Activated naive CD4-positive, alpha-beta T cell treated with anti-CD3 and anti-CD28 coated beads for 36 hours (primary cell): ENCODE measurements at places on chromosomes 5 and 9.

DNA sequence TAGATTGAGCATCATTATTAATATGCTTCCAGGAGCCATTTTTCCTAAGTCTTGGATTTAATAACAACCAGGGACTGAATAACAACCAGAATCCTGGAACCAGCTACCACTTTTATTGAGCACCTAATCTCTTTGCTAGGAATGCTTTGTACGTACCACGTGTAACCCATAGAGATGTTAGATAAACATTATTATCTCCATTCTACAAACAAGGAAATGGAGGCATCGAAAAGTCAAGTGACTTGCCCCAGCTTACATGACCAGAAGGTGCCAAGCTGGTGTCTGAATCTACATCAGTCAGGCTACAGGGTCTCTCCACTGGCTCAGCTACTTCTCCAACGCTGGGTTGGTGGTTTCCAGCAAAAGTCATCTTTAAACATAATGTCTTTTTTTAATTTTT is 256.1 kb upstream of the ANKRD55 start:
- H3K27me3 ChIP-seq: no peaks in the 10 kb centered on the region
- no peak for DNase-seq
- no peak overlapping the region for H3K4me3 ChIP-seq
- no peak overlapping the region for H3K27ac ChIP-seq
- peaks cover 22% of the 10 kb centered on the region for H3K4me1 ChIP-seq

- no peak for DNase-seq
- no peak overlapping the region for H3K27ac ChIP-seq
- no peak overlapping the region for H3K4me3 ChIP-seq
Measured at GRCh38 chr5:96968074-96968473, 32.2 kb downstream of the LNPEP start.

GRCh38 chr5:160800375-160801275 is 51.4 kb downstream of the ATP10B start:
- peaks cover 5% of the 10 kb centered on the region for H3K27me3 ChIP-seq
- H3K4me1 ChIP-seq: no peaks in the 10 kb centered on the region
- H3K4me3 ChIP-seq: no peak overlapping the region
- H3K36me3 ChIP-seq: no peaks in the 10 kb centered on the region
- H3K27ac ChIP-seq: no peak overlapping the region

- no peaks in the 10 kb centered on the region for H3K27me3 ChIP-seq
- H3K4me3 ChIP-seq: no peak overlapping the region
- H3K27ac ChIP-seq: no peak overlapping the region
- H3K36me3 ChIP-seq: no peaks in the 10 kb centered on the region
- H3K4me1 ChIP-seq: no peaks in the 10 kb centered on the region
Measured at GRCh38 chr5:424301-425110, 18.5 kb upstream of the EXOC3 start.

DNA sequence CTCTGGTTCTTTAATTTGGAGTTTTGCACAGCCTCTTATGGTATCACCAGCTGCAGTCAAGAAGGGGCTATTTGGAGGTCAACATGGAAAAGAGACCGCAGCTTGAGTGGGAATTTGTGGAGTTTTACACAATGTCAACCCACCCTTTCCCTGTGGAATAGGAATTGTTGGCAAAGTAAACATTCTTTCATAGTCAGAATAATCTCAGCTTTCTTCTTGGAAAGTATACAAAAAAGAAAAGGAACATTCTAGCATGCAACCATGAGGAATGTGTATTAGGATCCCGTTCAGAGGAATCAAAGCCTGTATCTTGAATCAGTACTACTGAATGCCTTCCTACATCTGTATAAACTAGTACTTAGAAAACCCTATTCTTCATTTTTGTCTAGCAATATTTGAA is 107.6 kb downstream of the LURAP1L start:
- H3K4me3 ChIP-seq: no peak overlapping the region
- no peaks in the 10 kb centered on the region for H3K4me1 ChIP-seq
- H3K27me3 ChIP-seq: no peaks in the 10 kb centered on the region
- no peak overlapping the region for H3K27ac ChIP-seq
- DNase-seq: no peak

GRCh38 chr9:89177944-89178829 is at the start of gene SHC3:
TSS of gene SHC3 (minus strand) at chr9:89178818. CDS start at chr9:89178460, 358 bp downstream.
- H3K36me3 ChIP-seq: no peaks in the 10 kb centered on the region
- DNase-seq: peak; percentile 21
- peaks cover 23% of the 10 kb centered on the region for H3K4me1 ChIP-seq

- H3K4me1 ChIP-seq: no peaks in the 10 kb centered on the region
- peak; percentile 88 for DNase-seq
- H3K36me3 ChIP-seq: no peaks in the 10 kb centered on the region
- H3K4me3 ChIP-seq: no peak overlapping the region
Measured at GRCh38 chr5:151651997-151652645, 34.6 kb downstream of the SPARC start.

DNA sequence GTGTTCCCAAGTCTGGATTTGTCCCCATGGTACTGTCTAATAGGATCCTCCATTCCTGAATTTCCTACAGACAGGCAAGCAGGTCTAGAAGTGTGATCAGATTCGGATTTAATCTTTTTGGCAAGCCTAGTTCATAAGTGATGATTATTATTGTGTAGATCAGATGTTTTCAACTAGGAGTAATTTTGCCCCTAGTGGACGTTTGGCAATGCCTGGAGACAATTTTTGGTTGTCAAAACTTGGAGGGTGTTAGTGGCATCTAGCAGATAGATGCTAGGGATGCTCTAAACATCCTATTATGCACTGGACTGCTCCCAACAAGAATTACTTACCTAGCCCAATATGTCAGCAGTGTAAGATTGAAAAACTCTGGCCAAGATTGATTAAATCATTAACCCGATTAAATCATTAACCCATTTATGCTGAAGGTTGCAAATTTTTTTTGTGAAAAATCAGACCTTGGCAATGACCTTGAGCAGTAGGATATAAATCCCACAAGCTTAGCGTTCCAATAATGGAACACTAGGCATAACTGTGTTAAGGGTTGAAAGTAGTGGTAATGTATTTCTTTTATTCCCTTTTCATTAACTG is 28.2 kb downstream of the TCERG1 start:
- no peaks in the 10 kb centered on the region for H3K27me3 ChIP-seq
- no peak overlapping the region for H3K27ac ChIP-seq
- no peak overlapping the region for H3K4me3 ChIP-seq
- H3K4me1 ChIP-seq: no peaks in the 10 kb centered on the region

DNA sequence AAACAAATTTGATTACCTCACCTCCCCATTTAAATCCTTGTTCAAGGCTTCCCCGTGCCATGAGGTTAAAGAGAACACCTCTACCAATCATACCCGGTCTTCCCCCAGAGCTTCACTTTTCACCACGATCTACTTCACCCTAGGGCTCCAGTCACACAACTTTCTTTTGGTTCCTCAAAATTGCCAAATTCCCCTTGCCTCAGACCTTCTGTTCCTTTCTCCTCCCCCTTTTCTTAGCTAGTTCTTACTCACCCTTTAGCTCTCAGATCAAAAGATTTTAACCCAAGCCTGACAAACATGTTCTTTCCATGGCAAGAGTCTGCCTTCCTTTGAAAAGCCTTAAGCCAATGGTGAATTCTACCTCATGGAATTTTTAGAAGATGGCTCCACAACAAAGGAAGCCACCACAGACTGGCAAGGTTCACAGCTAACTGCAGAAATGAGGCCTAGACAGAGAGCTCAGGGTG is 56.7 kb downstream of the MAPKAP1 start:
- peak; percentile 60 for DNase-seq
- no peaks in the 10 kb centered on the region for H3K27me3 ChIP-seq
- H3K4me3 ChIP-seq: peak overlapping the region; percentile 14
- H3K27ac ChIP-seq: peak overlapping the region; percentile 51

DNA sequence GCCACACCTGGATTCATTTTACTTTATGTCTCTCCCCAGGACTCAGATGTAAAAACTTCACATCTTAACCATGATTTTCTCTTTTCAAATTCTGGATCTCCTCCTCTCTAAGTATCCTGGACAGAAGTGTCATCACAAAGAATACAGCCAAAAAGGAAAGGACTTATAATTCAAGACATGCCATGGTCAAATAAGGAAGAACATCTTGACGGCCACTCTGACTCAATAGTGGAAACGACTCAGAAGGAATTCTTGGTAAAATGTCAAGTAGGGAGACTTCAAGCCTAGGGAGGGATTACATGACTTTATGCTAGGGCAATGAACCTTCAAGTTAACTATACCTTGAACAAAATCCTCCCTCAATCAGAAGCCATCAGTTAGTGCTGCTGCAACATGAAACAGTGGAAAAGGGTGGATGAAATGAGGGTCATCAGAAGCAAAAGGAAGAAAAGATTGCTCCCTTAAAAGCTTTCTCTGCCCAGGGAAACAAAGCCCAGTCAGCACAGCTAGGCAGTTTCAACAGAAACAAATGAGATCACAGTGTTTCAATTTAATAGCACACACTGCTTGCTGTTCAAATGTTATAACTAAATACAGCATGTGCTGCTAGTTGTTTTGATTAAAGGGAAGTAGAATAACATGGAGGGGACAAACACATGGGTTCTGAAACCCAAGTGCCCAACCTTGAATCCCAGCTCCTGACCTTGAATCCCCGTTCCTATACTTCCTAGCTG is 101.4 kb downstream of the LPAR1 start:
- no peaks in the 10 kb centered on the region for H3K36me3 ChIP-seq
- no peak for DNase-seq
- H3K4me3 ChIP-seq: no peak overlapping the region
- no peaks in the 10 kb centered on the region for H3K4me1 ChIP-seq
- H3K27ac ChIP-seq: no peak overlapping the region

GRCh38 chr5:154133591-154133990 is 56.9 kb upstream of the GALNT10 start:
- no peaks in the 10 kb centered on the region for H3K27me3 ChIP-seq
- no peak overlapping the region for H3K4me3 ChIP-seq
- H3K27ac ChIP-seq: no peak overlapping the region
- H3K4me1 ChIP-seq: no peaks in the 10 kb centered on the region
- DNase-seq: no peak

DNA sequence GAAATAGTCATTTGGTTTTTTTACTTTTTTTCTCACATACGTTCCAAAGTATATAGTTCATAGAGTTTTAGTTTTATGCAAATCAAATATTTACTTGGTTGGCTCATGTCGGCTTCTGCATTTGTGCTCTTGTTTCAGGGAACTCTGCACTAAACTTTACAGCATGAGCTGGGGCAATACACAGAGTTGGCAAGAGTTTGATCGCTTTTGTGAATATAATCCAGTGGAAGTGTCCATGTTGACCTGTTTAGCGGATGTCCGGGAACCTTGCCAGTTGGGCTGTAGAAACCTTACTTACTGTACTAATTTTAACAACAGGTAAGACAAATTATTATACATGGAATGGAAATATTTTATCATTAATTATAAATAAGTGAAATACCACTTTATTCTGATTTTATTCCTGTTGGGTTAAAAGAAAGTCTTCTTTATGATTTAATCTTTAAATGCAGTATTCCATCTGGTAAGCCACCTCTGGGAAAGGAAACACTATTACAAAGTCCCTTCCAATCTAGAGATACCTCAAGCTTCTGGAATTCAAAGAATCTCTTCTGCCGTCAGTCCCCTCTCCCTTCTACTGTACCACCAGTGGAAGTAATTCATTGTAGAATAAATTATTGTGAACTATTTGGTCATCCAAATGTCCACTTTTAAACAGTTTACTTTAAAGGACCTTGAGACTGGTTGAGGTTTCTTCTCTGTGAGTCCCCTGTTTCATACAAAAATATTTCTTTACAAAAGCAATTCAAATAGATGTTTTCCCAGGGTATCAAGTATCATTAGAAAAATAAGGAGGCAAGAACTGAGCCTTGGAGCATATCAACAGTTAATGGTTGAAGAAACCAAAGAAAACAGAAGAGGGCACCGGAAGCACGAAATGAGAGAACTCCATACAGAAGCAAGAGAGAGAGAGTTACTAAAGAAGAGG is 45.2 kb upstream of the GLIPR2 start:
- H3K4me1 ChIP-seq: peaks cover 12% of the 10 kb centered on the region
- no peaks in the 10 kb centered on the region for H3K27me3 ChIP-seq
- DNase-seq: no peak
- no peak overlapping the region for H3K4me3 ChIP-seq

DNA sequence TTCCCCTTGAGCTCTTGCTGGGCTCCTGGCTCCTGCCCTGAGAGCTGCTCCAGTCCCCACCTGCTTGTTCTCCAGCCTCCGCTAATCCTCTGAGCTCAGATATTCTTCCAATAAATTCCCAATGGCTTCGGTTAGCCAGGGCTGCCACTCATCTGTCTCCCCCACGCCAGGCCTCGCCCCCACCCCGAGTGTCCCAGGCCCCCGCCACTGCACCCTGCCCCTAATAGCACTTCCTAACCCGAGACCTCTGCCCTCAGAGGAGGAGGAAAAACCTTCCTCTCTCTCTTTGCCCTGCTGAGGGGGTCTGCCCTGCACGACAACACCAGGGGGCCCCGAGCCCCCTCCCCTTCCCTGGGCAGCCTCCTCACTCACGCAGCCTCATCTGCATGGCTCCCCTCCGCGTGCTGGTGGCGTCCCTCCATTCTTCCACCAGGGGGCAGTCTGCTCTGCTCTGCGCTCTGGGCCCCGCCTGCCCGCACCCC is 5.4 kb upstream of the LCN15 start:
- H3K27ac ChIP-seq: no peak overlapping the region
- no peak overlapping the region for H3K4me3 ChIP-seq
- peaks cover 19% of the 10 kb centered on the region for H3K27me3 ChIP-seq
- H3K4me1 ChIP-seq: peaks cover 18% of the 10 kb centered on the region
- DNase-seq: peak; percentile 70

DNA sequence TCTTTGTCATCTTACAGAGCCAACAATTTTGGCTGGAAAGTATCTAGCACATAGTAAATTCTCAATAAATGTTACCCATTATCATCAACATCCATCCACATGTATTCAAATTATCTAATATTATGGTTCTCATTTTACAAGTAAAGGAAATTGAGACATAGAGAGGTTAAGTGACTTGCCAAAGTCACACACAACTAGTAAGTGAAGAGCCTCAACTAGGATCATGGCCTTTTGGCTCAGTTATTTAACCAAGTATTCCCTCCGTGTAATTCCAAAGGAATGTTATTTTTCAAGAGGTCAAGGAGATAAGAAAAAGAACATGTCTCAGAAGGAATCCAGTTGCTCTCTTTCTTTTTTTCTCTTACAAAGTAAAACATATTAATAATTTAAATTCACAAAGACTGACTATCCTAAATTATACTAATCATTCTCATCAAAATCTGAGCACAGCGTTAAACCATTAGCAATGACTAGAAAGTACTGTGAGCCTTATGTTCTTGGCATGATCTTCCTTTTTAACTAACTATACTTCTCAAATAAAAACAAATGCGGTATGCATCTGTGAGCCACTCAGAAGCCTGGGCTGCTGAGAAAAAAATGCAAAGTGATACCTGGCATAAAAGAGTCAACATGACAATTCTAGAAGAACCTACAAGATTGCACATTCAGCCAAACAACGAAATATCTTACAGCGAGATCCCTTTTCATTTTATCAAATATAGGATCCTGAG is 350.9 kb downstream of the GLIS3 start:
- peaks cover 7% of the 10 kb centered on the region for H3K27me3 ChIP-seq
- H3K4me3 ChIP-seq: no peak overlapping the region
- no peak overlapping the region for H3K27ac ChIP-seq
- H3K36me3 ChIP-seq: no peaks in the 10 kb centered on the region

GRCh38 chr5:180330810-180331646 is 22.1 kb downstream of the GFPT2 start:
- no peaks in the 10 kb centered on the region for H3K4me1 ChIP-seq
- peaks cover 16% of the 10 kb centered on the region for H3K27me3 ChIP-seq
- DNase-seq: no peak
- H3K4me3 ChIP-seq: no peak overlapping the region
- no peak overlapping the region for H3K27ac ChIP-seq
